Endothelial cell of umbilical vein (primary cell): ENCODE measurements at places on chromosomes 4 and X. TPM values are rescaled to one million over a fixed set of nuclear protein-coding genes. Genes with fewer than 3 reads are reported as not detected.

DNA sequence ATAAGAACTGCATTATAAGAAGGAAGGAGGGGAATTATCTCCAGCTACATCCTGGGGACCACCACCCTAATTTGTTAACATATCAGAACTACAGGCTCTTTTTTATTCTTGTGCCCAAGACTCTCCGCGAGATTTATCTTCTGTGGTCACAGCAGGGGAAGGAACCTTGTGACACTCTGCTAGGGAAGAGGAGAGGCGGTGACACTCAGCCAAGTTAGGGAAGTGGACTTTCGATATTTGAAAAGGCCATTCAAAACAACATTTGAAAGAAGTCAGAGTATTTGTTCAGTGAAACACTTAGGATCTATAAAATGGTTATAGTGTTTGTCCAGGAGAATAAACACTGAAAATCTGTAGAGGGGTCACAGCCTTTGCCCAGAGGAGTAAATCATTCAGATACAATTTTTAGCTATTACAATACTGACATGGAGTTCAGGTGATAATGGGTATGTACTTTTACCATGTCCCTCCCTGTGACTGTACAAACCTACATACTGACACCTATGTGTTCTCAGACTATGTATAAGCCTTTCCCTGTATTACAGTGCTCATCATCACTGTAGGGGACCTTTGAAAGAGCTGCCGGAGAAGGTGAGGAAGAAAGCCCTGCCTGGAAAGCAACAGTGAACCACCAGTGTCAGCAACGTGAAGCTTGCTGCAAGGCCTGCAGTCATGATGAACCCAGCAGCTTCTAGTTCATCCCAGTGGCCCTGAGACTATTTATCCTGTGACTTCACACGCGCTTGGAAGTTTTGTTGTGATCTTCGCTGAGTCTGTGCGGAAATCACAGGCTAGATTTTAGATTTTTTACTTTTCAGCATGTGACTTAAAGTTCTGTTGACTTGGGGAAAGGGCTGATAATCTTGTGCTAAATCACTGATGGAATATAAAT is 8.5 kb upstream of the PTTG2 start:
- DNase-seq: no peak
- no peaks in the 10 kb centered on the region for H3K36me3 ChIP-seq
- H3K27ac ChIP-seq: no peak overlapping the region

GRCh38 chrX:6159468-6159867 is 69.2 kb downstream of the NLGN4X start:
- no peaks in the 10 kb centered on the region for H3K36me3 ChIP-seq
- no peak overlapping the region for H3K4me3 ChIP-seq
- H3K27ac ChIP-seq: no peak overlapping the region

DNA sequence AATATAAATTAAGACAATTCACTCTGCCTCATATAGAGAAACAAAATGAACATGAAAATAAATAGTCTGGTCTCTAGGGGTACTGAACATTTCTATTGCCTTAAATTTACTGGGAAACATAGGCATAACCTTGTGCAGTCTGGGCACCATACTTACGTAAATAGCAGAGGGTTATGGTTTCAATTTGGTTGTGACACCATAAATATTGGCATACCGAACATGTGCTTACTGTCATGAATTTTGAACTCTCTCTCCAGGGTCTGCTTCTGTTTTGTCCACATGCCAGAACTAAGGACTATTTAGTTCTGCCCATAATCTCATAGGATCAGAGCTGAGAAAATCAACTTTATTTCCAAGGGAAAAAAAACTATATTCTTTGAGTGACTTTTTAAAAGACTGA is 17.6 kb downstream of the PDGFC start:
- H3K4me3 ChIP-seq: no peak overlapping the region
- H3K27me3 ChIP-seq: no peaks in the 10 kb centered on the region

- no peaks in the 10 kb centered on the region for H3K36me3 ChIP-seq
- H3K27ac ChIP-seq: peak overlapping the region; percentile 91
- H3K4me1 ChIP-seq: peaks cover 22% of the 10 kb centered on the region
- DNase-seq: peak; percentile 88
These were observed 117.0 kb downstream of the CBLL2 start for GRCh38 chrX:22389556-22390179.

GRCh38 chrX:132009350-132009749 is 13.8 kb upstream of the STK26 start:
- no peaks in the 10 kb centered on the region for H3K4me1 ChIP-seq
- H3K27me3 ChIP-seq: no peaks in the 10 kb centered on the region
- no peak overlapping the region for H3K27ac ChIP-seq
- no peak for DNase-seq
- no peaks in the 10 kb centered on the region for H3K36me3 ChIP-seq

- no peaks in the 10 kb centered on the region for H3K4me1 ChIP-seq
- H3K36me3 ChIP-seq: no peaks in the 10 kb centered on the region
- DNase-seq: no peak
These were observed 2022.3 kb downstream of the ARAP2 start for GRCh38 chr4:34221986-34222385.

- H3K4me3 ChIP-seq: no peak overlapping the region
- no peaks in the 10 kb centered on the region for H3K27me3 ChIP-seq
These were observed 531.0 kb upstream of the ZFP42 start for GRCh38 chr4:187464573-187464972.

- H3K4me1 ChIP-seq: peaks cover 11% of the 10 kb centered on the region
- DNase-seq: no peak
- no peaks in the 10 kb centered on the region for H3K36me3 ChIP-seq
- H3K27ac ChIP-seq: no peak overlapping the region
- no peaks in the 10 kb centered on the region for H3K27me3 ChIP-seq
These were observed 65.0 kb downstream of the MAPK10 start for GRCh38 chr4:86294883-86295282.

DNA sequence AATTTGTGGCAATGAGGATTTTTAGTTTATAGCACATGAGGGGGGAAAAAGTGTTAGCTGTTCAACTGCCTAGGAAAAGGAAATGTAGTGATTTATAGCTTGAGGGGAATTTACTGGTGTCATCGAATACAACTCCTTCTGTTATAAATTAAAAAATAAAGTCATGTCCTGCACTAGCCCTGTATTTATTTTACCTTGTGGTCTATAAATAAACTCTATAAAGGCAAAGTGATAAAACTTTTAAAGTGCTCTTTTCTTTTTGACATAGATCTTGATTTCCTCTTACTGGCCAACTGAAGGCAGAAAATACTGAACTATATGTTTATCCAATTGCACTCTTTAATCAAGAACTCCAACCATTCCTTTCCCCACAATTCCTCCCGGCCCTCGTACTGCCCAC is 672.1 kb upstream of the SLIT2 start:
- no peaks in the 10 kb centered on the region for H3K27me3 ChIP-seq
- no peak for DNase-seq
- no peak overlapping the region for H3K27ac ChIP-seq
- H3K4me1 ChIP-seq: no peaks in the 10 kb centered on the region
- H3K4me3 ChIP-seq: no peak overlapping the region
- no peaks in the 10 kb centered on the region for H3K36me3 ChIP-seq

GRCh38 chrX:52574416-52575275 is 57.8 kb upstream of the XAGE1B start:
- no peaks in the 10 kb centered on the region for H3K4me1 ChIP-seq
- H3K4me3 ChIP-seq: no peak overlapping the region
- no peak overlapping the region for H3K27ac ChIP-seq
- DNase-seq: peak; percentile 41
- no peaks in the 10 kb centered on the region for H3K36me3 ChIP-seq
- H3K27me3 ChIP-seq: no peaks in the 10 kb centered on the region

DNA sequence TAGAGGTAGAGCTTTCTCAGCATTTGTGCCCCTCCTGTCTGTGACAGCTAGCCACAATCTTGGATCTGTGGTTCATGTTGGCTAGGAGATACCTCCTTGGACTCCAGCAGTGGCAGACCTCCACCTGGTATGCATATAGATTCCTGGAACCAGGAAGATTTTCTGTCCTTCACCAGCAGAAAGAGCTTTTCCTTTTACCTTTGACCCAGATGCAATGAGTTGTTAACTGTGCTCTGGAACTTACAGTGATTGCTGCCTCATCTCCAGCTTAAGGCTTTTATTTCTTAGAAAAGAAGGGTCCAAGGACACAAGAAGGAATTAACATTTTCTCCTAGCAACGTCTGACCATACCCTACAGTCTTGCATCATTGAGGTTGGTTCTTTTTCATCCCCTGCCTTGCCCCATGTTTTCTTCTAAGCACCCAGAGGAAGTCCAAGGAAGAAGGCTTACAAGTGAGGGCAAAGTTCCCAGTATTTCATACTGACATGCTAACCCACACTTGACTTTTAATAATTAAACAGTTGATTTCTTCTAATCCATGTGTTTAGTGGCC is 217.1 kb upstream of the ARHGAP24 start:
- H3K4me1 ChIP-seq: no peaks in the 10 kb centered on the region
- DNase-seq: no peak
- H3K36me3 ChIP-seq: no peaks in the 10 kb centered on the region

DNA sequence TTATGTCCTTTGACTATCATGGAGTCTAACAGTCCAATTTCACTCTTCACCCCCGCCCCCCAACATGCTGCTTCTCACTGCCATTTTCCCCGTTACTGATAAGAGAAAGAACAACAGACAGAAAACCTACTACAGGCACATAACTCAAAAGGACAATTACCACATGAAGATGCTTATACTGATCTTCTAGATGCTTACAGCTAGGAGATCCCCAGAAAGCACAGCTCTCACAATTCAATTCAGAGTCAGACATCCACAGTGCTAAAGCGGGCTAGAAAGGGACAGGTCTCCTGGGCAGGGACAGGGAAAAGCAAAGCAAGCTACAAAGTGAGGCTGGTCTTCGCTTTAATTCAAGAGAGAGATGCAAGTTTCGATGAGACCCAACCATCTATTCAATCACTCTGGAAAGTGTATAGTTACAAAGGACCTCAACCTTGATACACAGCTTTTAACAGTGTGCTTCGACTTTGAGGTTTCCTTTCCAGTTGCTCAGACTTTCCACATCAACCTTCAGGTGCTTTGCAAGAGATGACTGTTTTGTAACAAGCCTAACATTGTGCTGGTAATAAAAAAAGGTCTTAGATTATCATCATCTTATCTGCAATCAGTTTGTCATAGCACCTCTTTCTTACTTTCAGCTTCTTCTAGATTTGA is 60.9 kb downstream of the LEF1 start:
- no peak overlapping the region for H3K27ac ChIP-seq
- no peaks in the 10 kb centered on the region for H3K4me1 ChIP-seq
- no peak for DNase-seq
- H3K27me3 ChIP-seq: no peaks in the 10 kb centered on the region
- no peak overlapping the region for H3K4me3 ChIP-seq

DNA sequence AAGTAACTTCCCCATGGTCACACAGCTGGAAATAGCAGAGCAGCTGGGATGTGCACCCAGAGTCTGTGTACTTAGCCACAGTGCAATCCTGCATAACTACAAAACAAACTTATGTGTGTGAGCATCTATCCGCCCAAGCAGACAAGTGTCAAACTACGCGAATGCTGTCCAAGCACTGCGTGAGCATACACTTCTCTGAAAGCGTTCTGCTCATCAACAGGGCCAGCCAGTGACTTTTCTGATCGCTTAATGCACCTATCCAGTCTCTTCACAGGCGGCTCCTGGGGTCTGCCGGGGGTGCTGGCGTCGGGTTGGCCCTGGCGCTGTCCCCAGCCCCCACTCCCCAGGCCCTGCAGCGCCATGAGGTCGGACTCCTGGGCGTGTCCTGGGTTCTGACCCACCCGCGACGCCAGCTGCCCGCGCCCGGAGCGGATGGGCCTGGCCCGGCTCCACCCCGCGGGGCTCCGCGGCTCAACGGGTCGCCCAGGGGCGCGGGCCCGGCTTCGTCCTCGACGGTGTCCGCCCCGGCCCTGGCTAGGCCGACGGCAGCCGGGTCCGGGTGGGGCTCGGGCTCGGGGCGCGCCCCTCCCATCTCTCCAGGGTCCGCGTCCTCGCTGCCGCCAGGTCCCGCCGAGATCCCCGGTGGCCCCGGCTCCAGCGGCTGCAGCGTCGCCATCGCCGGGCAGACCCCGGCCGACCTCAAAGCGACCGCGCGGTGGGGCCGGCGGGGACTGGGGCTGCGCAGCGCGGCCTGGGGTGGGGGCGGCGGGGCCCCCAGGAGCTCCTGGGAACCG is 1.3 kb upstream of the ZNF141 start:
- no peaks in the 10 kb centered on the region for H3K36me3 ChIP-seq
- no peak for DNase-seq
- H3K27ac ChIP-seq: no peak overlapping the region

DNA sequence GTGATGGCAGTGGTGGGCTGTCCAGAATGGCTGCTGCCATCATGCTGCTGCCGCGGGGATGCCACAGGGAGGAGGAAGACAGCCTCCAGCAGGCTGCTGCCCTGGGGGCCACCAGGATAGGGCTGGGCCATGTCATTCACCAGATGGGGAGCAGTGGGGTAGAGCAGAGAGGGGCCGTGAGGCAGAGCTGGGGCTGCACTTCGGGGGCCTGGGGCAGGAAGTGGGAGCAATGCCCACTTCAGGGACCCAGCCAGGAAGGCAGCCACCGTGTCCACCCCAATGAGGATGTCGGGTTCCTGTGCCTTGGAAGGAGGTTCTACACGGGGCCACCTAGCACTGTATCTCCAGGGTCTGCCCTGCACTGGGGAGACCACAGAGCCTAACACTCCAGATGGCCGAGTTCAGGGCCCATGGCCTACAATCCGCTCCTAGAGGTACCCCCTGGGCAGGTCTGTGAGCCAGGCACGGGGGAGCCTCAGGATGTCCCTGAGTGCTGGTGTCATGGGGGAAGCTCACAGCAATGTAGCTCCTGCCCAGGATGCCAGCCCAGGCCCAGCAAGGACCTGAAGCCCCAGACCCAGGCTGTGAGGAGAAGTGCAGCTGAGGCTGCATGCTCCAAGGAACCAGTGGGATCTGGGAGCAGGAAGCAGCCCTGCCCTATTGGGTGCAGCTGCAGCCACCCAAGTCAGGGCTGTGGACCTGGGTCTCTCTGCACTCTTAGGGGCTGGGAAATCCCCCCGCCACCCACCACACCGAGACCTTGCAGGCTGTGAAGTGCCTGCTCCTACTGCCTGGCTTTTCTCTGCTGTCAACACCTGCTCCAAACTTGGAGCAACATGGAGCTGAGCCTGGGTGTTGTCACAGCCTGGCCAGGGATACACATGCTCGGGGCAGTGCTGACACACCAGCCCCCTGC is 140.3 kb downstream of the PDHA2 start:
- no peak overlapping the region for H3K27ac ChIP-seq
- no peaks in the 10 kb centered on the region for H3K4me1 ChIP-seq
- DNase-seq: no peak
- no peaks in the 10 kb centered on the region for H3K27me3 ChIP-seq

- no peaks in the 10 kb centered on the region for H3K27me3 ChIP-seq
- DNase-seq: no peak
- H3K27ac ChIP-seq: no peak overlapping the region
- H3K36me3 ChIP-seq: no peaks in the 10 kb centered on the region
These were observed 3.2 kb upstream of the NEK1 start for GRCh38 chr4:169615467-169616106.

GRCh38 chr4:111839141-111839540 is 306.1 kb upstream of the FAM241A start:
- no peaks in the 10 kb centered on the region for H3K36me3 ChIP-seq
- DNase-seq: no peak
- H3K4me1 ChIP-seq: no peaks in the 10 kb centered on the region

Gene CYBB
- polyA plus RNA-seq: not detected in 2 replicates

Gene CUL4B
- polyA plus RNA-seq: 22.2 and 22.9 TPM in 2 replicates

Gene SPANXB1
- not detected in 2 replicates for polyA plus RNA-seq

Gene GRID2
- polyA plus RNA-seq: not detected in 2 replicates

Gene HDAC8
- 15.2 and 17.6 TPM in 2 replicates for polyA plus RNA-seq

Gene ACE2
- not detected in 2 replicates for polyA plus RNA-seq
